ENCODE measurements at places on chromosomes 4 and X.

- no peak for DNase-seq
Measured at GRCh38 chr4:152936446-152937335, 568 bp downstream of the FHDC1 start.

DNA sequence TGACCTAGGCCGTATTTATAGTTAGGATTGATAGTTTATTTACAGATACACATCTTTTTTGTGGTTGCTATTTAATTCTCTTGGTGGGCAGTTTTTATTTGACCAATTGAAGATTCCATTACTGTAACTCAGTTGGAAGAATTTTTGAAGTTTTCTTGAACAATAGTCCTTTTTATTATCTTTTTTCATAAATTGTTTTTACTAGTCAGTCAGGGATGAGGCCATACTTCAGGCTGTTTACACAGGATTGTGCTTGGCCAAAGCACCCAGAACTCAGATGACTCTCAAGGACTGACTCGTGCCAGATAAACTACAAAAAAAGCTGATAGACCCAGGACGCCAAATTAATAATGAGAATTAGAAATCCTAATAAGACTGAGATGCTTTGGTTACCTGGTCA lies 7.0 kb downstream of the HERC3 start:
- no peak for DNase-seq

GRCh38 chr4:20483416-20483815 lies 216.8 kb upstream of the PACRGL start:
- no peak for DNase-seq

GRCh38 chrX:15158350-15158735 lies 111.5 kb downstream of the ASB9 start:
- DNase-seq: no peak

DNA sequence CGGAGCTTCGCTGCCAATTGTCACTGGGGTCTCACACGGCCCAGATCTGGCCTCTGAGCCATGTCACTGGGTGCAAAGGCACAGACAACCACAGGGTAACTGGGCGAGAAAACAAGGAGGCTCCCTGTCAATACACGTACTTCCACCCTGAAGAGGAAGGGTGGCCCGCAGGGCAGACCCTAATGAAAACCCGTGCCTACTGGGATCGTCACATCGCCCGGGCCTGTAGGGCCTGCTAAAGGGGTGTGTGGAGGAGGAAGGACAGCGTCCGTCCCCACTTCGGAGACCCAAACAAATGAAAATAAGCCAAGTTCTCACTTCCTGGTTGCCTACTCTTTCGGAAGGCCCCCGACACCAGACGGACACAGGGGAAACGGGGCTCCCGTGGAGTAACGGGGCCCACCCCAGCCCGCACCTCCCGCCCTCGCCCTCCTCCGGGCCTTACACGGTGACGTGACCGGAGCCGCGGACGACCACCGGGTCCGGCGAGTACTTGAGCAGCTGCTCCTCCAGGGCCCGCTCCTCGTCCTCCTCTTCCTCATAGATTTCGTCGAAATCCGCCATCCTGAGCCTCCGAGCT lies 578 bp downstream of the CHIC2 start:
- no peak for DNase-seq

DNA sequence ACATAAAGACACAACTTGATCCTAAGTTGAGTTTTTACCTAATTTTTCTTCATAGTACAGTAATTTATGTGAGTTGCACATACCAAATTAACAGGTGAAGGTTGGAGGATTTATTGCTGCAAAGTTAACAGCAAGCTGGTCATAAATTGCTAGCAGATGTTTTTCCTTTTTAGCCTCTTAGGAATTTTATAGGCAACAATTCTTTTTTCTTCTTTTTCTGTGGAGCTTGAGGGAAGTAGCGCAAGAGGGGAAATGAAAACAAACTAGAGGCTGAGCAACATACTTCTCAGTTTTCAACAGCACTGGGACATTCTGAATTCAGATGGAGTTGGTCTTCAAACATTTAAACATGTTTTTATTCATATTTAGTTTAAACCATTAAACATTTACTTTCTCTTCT lies 63.7 kb upstream of the TLR2 start:
- no peak for DNase-seq

DNA sequence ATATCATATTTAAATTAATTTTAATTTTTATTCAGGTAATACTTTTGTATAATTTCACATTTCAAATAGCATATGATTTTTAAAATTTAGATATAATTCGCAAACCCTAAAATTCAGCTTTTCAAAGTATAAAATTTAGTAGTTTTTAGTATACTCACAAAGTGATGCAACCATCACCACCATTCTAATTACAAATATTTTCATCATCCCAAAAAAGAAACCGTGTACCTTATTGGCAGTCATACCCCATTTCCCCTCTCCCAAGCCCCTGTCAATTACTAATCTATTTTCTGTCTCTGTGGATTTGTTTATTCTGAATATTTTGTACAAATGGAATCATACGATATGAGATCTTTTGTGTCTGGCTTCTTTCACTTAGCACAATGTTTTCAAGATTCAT lies 37.0 kb upstream of the KIT start:
- no peak for DNase-seq

DNA sequence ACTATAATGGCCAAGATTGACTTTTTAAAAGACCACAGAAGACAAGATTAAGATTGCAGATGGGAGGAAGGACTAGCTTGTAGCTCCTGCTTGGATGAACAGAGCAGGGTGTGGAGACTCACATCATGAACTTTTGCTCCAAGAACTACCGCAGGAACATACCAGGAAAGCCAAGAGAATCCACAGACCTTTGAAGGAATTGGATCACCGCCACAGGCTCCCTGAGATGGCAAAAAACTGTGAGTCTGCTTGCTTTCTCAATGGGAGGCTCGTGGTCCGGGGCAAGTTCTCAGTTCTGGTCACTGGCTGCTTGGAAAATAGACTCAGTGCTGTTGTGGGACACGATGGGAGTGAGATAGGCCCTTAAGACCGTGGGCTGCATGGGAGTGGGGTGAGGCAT lies 276.6 kb downstream of the CCSER1 start:
- DNase-seq: no peak

GRCh38 chr4:17327591-17327990 lies 184.3 kb downstream of the QDPR start:
- DNase-seq: no peak

DNA sequence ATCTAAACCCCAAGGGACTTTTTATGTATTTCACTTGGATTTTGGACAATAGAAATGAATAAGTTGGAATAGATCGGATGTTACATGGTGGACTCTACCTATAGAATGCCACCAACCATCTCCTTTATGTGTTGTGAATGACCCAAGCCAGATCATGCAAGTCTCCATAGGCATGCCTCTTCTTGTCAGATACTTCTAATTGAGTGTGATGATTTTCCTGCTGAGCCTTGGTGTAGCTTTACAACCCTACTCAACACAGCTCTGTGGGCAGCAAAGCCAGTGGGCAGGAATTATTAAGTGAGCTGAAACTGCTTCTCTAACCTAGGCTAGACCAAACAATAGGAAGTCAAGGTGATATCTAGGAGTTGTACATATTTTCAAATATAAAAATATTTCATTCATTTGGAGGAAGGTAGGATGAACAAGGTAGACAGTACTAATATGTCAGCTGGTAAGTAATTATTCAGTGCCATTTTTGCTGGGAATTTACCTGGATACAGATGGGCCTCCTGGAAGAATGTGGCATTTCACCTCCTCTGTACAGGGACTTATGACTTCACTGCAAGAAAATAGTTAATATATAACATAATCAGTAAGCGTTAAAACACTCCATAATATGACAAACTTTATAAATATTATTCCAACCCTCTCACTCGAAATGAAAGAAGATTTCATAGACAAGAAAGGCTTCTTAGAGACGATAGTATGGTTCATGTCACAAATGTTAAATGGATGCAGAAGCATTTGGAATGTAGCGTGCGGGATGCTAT lies 298.0 kb upstream of the FAT1 start:
- no peak for DNase-seq

- DNase-seq: no peak
Measured at GRCh38 chr4:24971192-24971591, 58.4 kb upstream of the CCDC149 start.

GRCh38 chr4:10028910-10029309 lies 7.6 kb upstream of the SLC2A9 start:
- DNase-seq: no peak

DNA sequence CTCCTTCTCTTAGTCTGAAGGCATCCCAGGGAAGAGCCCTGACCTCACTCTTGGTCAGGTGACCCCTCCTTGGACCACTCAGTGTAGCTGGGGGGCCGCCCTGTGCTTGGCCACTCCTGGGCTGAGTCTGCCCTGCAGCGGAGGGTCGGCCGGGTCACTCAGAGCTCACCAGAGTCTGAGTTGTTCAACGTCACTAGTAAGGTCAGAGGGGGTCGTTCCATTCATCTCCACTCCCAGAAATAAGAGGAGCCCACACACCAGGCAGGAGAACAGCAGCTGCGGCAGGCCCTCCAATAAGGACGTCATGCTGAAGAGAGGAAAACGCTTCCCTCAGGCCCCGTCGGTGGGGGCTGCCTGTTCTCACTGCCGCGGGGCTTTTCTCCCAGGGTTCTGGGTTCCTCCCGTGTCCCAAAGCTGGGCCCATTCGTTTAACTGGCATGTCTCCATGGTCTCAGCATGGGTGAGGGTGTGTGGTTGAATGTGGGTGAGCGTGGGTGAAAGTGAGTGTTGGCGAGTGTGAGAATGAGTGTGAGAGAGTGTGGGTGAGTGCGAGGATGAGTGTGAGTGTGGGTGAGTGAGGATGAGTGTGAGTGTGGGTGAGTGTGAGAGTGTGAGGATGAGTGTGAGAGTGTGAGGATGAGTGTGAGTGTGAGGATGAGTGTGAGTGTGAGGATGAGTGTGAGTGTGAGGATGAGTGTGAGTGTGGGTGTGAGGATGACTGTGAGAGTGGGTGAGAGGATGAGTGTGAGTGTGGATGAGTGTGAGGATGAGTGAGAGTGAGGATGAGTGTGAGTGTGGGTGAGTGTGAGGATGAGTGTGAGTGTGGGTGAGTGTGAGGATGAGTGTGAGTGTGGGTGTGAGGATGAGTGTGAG lies 47.7 kb downstream of the ING2 start:
- DNase-seq: no peak

- DNase-seq: no peak
Measured at GRCh38 chr4:154081391-154081790, 292.5 kb upstream of the SFRP2 start.

GRCh38 chrX:153321381-153322124 lies at the start of gene PNMA6F:
PNMA6F (minus strand) TSS chrX:153321767; CDS start chrX:153320674, 1,093 bp downstream.
- no peak for DNase-seq

GRCh38 chrX:108177351-108178142 lies 86.0 kb downstream of the ATG4A start:
- DNase-seq: no peak

DNA sequence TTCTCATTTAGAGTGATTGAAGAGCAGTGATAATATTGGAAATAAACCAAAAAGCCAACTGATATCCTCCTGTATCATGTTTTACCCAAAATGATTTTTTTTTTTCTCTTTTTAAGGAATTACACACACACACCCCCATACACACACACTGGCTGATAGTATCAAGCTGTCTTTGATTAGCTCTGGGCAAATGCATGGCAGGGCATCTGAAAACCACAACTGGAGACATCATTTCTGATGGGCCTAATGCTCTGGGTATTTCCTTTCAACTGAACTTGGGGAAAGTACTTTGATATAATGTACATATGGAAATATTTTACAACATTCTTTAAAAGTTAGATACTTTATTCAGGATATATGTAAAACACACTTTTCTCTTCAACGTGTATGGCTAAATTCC lies 14.2 kb upstream of the OSTC start:
- DNase-seq: no peak

DNA sequence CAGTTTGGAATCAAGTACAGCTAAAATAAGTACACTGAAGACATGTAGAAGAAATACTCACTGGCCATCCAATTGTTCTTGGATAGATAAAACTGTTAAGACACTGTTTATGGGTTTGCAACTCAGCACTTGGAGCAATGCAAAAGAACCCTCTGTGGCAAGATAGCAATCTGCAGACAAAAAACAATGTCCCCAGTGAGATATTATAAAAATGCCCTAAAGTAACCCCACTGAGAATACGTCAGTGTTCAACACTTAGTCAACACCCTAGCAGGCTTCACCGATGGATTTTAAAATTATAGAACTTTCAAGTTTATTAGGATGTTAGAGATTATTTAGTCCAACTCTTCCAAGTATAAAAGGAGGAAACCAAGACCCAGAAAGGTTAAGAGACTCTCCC lies 47.5 kb upstream of the NDP start:
- no peak for DNase-seq

DNA sequence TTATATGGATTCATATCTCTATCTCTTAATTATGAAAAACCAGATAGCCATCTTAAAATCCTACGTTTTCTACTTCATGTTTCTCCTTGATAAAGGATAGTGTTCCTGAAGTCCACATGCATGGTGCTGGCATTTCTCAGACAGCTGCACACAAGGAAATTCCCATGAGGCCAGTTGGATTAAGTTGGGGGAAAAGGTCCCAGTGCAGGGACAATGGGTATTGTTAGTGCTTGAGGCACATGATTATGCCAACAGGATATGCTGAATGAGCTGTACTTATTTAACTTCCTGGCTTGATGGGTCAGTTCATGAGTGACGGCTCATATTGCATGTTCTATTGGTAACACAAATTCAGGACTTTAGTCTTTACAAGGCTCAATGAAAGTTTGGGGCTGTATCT lies 913.9 kb upstream of the NDST4 start:
- no peak for DNase-seq

DNA sequence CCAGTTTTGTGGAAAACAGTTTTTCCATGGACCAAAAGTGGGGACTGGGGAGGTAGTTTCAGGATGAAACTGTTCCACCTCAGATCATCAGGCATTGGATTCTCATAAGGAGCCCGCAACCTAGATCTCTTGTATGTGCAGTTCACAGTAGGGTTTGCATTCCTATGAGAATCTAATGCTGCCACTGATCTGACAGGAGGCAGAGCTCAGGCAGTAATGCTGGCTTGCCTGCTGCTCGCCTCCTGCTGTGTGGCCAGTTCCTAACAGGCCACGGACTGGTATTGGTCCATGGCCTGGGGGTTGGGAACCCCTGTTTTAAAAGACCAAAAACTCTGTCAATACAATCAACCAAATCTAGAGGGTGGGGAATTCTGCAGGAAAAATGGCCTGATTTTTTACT lies 100.0 kb upstream of the EOLA2 start:
- DNase-seq: no peak

DNA sequence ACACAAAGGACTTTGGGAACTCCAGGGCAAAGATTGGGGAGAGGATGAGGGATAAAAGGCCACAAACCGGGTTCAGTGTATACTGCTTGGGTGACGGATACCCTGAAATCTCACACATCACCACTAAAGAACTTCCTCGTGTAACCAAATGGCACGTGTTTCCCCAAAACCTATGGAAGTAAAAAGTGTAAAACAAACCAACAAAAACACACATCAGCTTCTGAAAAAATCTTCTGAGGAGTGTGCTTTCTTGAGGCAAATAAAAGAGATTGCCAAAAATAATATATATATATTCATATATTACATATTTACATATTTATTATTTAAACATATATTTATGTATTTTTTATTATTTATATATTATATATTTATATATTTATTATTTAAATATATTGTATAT lies 3.9 kb downstream of the P2RY8 start:
- DNase-seq: no peak

Data from activated CD4-positive, alpha-beta T cell treated with anti-CD3 and anti-CD28 coated beads for 24 hours (primary cell).